ENCODE measurements at places on chromosomes 5 and 9.

DNA sequence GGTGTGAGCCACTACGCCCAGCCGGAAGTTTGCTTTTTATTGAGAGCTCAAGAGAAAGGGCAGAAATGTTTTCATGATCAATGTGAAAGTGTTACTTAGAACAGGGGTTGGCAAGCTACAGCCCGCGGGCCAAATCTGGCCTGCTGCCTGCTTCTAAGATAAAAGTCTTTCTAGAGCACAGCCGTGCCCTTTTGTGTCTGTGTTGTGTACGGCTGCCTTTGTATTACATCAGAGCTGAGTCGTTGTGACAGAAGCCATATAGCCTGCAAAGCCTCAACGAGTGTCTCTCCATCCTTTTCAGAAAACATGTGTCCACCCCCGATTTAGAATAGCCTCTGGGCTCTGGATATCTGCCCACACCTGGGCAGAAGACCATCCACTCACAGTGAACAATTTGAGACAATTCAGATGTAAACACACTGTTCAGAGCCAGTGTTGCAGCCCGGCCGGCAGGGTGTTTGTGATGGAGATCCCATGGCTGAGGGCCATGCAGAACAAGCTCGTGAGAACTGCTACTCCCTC is 28.8 kb downstream of the AK8 start:
- DNase-seq = no peak

DNA sequence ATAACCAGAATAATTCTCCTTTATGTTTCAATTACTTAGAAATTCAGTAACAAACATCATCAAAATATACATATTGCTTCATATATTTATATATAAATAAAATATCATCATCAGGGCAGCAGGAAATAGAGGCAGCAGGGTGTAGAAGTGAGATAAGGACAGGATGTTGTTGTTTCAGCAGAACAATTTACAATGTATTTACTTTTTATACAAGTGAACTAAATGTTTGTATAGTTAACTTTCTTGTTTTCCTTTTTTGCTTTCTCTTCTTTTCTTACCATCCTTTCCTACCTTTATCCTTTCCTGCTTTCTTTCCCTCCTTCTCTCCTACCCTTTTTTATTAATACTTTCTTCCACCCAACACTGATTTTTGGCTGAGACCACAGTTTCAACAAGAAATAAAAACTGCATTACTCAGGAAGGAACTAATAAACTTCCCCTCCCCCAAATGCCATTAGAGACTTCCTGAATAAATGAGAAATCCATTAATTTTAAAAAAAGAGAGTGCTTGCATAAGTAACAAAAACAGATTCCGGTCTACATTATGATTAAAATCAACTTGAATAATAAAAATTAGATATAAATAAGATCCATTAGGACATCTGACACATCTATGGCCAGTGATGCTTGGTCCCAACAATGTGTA is 159.8 kb upstream of the ACOT12 start:
- no peak for DNase-seq

DNA sequence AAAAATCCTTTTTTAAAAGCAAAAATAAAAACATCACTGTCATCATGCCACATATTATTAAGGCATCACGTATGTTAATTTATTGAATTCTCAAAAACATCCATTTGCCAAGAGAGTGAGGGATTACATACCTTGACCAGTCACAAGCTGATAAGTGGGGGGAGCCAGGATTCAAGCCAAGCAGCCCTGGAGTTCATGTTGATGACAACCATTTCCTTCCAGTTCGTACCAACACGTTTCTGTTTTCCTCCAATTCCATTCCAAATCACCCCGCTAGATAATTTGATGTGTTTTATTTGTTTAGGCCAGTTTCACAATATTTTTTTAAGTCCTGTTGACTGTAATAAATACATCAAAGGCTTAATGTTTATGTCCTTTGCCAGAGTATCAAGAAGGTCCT is 53.0 kb downstream of the SLC1A3 start:
- no peak for DNase-seq

DNA sequence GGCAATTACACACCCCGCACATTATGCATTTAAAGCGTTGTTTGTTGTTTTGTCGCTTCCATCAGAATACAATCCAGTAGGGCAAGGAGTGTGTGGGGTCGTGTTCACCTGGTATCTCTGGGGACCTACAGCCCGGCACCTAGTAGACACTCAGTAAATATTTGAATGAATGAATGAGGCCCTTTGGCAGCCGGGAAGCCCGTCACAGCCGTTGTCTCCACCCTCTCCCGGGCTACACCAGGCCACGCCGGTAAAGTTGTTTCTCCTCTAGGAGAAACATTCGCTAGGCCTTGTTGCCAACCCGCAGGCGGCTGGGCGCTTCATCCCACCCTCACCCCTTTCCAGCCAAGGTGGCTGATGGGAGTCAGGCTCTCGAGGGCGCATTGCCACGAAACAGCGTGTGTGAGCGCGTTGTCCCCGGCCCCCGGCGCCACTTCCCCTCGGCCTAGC is 876 bp upstream of the JAK2 start:
- DNase-seq = peak; percentile 82

DNA sequence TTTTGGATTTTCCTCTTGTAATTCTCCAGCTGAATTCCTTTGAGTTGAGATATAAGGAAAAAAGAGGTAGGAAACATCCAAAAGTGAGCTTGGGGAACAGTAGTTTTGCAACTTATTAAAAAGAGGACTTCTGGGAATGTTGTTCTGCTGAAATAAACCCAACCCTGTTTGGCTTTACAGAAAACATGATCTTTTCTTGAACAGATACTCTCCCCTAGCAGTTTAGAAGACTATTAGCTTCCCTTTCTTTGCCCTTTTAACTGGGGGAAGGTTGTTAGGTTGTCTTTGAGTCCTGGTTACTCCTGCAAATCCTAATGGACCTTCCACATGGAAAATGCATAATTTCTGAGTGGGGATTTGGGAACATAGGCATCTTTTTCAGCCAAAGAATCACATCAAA is 168.7 kb upstream of the RPS23 start:
- DNase-seq = no peak

- DNase-seq = no peak
Observed at GRCh38 chr5:72152545-72152944, 45.3 kb downstream of the MAP1B start.

DNA sequence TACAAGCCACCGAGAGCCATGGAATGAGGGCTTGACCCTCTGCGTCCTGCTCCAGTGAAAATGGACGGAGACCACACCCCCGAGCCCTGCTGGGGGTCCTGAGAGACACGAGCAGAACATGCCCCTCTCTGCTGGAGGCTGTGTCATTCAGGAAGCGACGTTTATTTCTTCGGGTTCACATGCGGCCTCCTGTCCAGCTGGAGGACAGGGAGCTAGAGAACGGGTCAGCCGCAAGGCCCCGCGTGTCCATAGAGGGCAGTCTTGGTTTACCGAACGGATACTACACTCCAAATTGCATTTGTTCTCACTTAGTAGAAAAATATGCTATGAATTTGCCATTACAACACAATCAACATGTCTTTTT is 36.1 kb downstream of the MRPL36 start:
- no peak for DNase-seq

DNA sequence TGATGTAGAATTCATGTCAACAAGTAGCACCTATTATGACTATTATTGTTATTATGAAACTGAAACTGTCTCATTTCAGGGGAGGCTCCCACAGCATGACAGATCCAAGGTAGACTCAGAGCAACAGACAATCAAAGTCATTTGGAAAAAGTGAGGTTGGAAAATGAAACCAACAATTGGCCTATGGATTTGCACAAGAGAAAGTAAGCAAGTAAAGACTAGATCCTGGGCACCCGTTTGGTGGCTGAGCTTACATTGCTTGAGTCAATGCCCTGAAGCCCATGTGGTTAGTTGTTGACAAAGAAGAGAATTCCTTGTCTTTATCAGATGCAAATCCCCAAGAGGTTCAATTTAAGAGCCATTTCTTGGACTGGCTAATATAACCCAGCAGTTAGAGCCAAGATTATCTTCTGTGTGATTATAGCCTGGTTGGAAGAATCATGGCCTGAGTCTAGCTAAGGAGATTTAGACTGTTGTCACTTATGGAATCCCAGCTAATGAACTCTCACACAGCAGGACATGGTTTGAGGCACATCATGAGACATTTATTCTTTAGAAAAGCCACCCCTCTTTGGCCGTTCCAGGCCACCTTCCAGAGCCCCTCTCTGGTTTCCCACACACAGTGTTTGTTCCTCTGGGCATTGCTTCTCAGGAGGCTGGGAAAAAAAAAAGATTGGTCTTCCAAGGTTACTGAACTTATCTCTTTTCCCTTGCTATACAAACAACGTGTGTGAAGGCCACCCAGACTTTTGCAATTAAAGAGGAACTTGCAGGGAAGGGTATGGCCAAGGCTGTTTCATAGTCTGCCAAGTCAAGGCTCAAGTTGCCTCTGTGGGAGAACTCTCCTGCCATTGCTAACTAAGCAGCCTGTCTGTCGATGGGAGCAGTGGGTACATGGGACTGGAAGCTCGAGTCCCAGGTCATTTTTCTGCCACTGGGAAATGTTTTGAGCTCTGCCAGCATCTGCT is 399.5 kb downstream of the ENC1 start:
- DNase-seq = no peak

- DNase-seq = no peak
Observed at GRCh38 chr5:56069652-56070226, 75.0 kb upstream of the IL6ST start.
